CD4-positive, alpha-beta T cell (primary cell): ENCODE measurements at places on chromosomes 11 and 22.

- no peak overlapping the region for H3K4me3 ChIP-seq
- H3K36me3 ChIP-seq: no peaks in the 10 kb centered on the region
- no peak overlapping the region for H3K27ac ChIP-seq
- DNase-seq: no peak
- H3K27me3 ChIP-seq: no peaks in the 10 kb centered on the region
Measured at GRCh38 chr22:22213231-22213630, 31.4 kb upstream of the VPREB1 start.

DNA sequence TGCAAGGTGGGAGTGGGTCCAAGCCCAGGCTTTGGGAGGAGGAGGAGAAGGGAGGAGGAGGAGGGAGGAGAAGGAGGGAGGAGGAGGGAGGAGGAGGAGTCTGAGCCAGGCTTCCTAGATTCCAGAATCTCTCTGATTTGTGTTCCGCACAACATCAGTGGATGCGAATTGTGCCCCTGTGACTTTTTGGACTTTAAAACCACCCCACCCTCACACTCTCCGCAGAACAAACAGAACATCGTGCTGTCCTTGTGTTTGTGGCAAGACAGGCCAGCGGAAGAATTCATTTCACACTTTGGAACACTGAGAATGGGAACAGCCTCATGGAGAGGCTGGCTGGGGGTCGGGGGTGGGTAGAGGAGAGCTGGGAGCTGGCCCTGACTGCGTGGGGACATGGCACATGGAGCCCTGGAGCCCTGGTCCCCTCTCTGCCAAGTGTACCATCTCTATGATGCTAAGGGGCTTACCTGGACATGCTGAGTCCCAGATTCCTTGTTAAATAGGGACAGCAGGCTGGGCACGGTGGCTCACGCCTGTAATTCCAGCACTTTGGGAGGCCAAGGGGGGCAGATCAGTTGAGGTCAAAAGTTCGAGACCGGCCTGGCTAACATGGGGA lies 16.4 kb upstream of the SHANK2 start:
- H3K4me1 ChIP-seq: no peaks in the 10 kb centered on the region
- DNase-seq: no peak
- H3K4me3 ChIP-seq: no peak overlapping the region
- H3K27me3 ChIP-seq: no peaks in the 10 kb centered on the region
- no peak overlapping the region for H3K27ac ChIP-seq

DNA sequence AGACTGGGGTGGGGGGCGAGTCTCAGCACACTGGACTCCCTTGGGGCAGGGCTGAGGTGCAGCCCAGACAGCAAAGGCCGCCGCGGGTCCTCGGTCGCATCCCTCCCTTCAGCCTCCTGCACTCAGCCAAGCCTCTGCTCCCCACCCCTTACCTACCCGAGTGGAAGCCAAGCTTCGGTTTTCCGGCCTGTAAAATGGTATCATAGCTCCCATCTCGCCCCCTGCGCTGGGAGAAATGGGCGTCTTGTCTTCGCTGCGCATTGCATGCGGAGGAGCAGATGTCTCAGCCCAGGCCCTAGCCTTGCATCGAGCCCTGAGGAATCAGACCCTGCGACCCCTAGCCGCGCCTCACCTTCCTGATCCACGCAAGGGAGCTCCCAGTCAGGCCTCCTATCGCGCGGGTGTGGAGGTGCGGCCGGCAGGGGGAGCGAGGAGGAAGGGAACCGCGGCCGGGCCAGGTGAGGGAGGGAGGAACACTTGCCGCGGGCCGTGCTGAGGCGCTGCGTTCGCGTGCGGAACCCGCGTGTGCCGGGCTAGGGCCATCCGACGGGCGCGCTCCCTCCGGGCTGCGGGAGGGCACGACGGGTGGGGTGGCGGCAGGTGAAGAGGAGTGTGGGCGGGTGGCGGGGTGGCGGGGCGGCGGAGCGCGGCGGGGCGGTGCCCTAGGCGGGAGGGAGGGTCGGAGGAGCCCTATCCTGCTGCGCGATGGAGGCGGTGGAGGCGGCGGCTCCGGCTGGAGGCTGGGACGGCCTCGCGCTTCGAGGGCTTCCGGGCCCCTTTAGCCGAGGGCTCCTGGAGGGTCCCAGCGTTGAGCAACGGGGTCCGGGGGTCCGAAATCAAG lies 4.1 kb upstream of the TBX1 start:
- peak; percentile 62 for DNase-seq
- H3K27ac ChIP-seq: no peak overlapping the region
- H3K36me3 ChIP-seq: no peaks in the 10 kb centered on the region
- peaks cover 32% of the 10 kb centered on the region for H3K4me1 ChIP-seq
- peak overlapping the region; percentile 40 for H3K4me3 ChIP-seq
- H3K27me3 ChIP-seq: peaks cover 59% of the 10 kb centered on the region

DNA sequence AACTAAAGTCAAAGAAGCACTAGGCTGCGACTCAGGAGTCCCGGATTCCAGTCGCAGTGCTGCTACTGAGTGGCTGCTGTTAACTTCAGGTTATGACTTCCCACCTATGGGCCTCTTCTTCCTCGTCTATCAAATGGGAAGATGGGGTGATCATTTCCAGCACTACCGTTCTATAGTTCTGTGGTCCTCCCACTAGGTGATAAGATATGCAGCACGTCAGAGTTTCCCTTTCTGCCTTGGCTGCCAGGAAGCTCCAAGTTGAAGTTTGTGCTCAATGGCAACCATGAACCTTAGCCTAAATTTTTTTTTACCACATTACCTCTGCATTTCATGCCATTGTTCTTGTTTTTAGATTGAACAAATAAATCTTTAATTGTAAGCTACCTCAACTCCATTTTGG lies 38.7 kb downstream of the ALX4 start:
- no peaks in the 10 kb centered on the region for H3K27me3 ChIP-seq
- DNase-seq: no peak
- no peak overlapping the region for H3K4me3 ChIP-seq

GRCh38 chr11:85685125-85685819 lies 723 bp downstream of the CCDC89 start:
- no peak overlapping the region for H3K4me3 ChIP-seq

DNA sequence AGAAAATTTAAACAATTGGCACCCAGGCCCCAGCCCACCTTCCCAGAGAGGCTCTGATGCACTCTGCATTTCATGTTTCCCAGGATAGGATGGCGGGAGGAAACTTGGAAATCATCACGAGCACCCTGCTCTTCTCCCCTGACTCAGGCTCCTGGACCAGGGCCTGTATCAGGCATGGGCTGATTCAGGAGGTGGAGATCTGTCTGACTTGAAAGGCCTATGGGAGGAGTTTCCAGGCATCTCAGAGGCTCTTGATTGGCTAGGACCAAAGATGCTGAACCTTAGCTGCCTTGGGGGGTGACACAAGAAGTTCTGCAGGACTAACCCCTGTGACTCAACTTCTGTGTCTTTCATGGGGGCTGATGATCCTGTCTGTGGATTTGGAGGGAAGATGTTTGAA lies 106.2 kb downstream of the PKNOX2 start:
- H3K27ac ChIP-seq: no peak overlapping the region
- no peaks in the 10 kb centered on the region for H3K27me3 ChIP-seq
- no peaks in the 10 kb centered on the region for H3K4me1 ChIP-seq
- no peak for DNase-seq
- no peaks in the 10 kb centered on the region for H3K36me3 ChIP-seq
